Osteoblast (primary cell): ENCODE measurements at places on chromosomes 3 and 15. TPM values are rescaled to one million over a fixed set of nuclear protein-coding genes. Genes with fewer than 3 reads are reported as not detected.

IGSF11 gene
- under 0.01 and 0.36 TPM in 2 replicates for total RNA-seq

GOLGA8T gene
- total RNA-seq, result not detected in 2 replicates

HIGD2B gene
- under 0.01 TPM in 1 of 2 replicates, not detected in the other for total RNA-seq

ADAM10 gene
- total RNA-seq, result 122 and 137 TPM in 2 replicates

DNA sequence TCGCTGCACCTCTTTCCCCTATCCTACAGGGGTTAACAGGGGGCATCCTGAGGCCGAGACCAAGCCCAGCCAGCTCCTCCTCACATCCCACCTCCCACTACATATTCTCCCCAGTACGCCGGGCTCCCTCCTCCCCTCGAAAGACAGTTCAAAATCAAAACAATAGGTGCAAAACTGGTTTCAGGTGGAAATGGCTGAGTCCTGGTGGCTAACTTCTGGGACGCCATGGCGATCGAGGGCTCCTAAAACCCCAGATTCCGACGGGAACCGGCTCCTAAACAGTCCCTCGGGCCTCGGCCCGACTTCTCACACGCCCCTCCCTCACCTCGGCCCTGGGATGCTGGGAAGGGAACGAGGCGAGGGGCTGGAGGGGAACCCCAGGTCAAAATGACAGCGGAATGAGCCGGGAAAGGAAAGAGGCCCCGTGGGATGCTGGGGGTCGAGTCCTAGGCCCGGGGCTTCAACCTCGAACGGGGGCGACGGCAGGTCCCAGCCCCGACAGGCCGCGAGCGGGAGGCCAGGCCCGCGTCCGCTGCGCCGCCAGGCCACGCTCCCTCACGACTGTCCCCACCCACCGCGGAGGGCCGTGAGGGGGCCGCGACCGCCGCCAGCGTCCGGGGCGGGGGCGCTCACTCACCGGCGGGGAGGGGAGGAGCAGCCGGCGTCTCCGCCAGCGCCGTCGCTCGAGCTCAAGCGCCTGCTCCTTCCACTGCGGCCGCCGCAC, 492 bp downstream of the TMCC1 start:
- H3K27me3 ChIP-seq, result no peaks in the 10 kb centered on the region
- H3K4me1 ChIP-seq, result peaks cover 22% of the 10 kb centered on the region
- peak overlapping the region; percentile 91 for H3K4me3 ChIP-seq
- DNase-seq, result peak; percentile 81

DNA sequence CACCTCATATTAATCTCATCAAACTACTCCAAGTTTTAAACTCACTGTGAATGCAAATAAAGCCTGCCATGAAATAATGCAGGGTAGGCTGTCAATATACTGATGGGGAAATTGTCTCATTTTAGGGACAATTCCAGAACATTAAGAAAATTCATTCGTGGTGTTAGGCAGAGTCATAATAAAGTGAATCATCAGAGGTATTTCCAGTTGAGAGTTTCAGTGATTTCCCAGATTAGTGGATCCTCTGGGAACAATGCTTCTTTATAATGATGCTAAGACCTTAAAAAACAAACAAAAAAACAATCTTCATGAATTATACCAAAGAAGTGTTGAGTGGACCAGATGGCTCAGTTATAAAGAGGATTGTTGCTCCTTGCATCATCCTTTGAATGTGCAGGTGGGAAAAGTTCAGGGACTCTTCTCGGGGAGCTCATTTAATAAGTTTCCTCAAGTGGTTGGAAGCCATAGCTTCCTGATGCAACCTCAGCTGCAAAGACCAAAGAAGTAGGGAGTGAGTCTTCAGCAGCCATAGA, 360.9 kb upstream of the TRIM42 start:
- H3K27ac ChIP-seq, result no peak overlapping the region
- no peak overlapping the region for H3K4me3 ChIP-seq
- no peak for DNase-seq
- no peaks in the 10 kb centered on the region for H3K4me1 ChIP-seq
- no peaks in the 10 kb centered on the region for H3K36me3 ChIP-seq
- H3K27me3 ChIP-seq, result peaks cover 4% of the 10 kb centered on the region
